ENCODE measurements at places on chromosomes 12 and 14. TPM values are rescaled to one million over a fixed set of nuclear protein-coding genes. Genes with fewer than 3 reads are reported as not detected.

DNA sequence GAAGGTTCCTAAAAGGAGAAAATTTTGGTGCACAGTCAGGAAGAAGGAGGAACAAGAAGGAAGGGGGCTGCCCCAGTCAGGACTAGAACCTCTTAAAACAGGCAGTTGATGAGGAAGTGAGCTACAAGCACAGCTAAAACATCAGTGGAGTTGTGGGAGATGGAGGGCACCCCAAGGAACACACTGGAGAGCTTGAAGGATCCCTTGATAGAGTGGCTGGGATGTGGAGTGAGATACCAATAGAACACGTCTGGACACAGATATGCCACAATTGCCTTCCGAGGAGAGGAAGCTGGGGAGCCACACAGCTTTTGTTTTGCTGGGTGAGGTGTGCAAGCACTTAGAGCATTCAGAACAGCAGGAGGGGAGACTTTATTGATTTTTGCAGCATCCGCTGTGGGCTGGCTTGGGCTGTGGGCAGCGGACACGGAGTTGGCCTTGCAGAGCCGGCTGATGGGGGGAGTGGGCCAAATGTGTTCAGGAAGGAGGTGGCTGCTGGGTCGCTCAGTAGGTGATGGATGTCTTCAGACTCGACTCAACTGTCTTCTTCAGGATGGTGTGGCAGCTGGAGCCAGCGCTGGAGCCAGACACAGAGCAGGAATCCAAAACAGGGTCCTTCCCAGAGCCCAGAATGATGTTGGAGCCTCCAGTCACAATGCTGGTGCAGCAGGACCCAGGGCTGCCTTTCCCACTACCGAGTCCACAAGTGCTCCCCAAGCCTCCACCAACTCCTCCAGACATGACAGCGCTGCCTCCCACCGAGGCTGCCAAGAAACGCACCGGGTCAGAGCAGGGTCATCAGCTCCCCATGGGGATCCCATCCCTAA, 4.7 kb upstream of the KRT79 start:
- no peak for DNase-seq

Gene CCDC175
- not detected for total RNA-seq

Gene STXBP6
- not detected for total RNA-seq

GRCh38 chr12:108237272-108237671, 101.8 kb downstream of the CMKLR1 start:
- no peak for DNase-seq

Gene CDKN1B
- total RNA-seq, result 117 TPM

- no peak for DNase-seq
Measured at GRCh38 chr14:100772607-100773165, 46.0 kb downstream of the DLK1 start.

- no peak for DNase-seq
Measured at GRCh38 chr12:30251546-30251945, 444.1 kb downstream of the IPO8 start.

GRCh38 chr14:75454963-75455546, 27.2 kb downstream of the JDP2 start:
- DNase-seq, result no peak

GRCh38 chr14:89775151-89775550, 179.4 kb downstream of the EFCAB11 start:
- no peak for DNase-seq

Gene FITM1
- 2.0 TPM for total RNA-seq

DNA sequence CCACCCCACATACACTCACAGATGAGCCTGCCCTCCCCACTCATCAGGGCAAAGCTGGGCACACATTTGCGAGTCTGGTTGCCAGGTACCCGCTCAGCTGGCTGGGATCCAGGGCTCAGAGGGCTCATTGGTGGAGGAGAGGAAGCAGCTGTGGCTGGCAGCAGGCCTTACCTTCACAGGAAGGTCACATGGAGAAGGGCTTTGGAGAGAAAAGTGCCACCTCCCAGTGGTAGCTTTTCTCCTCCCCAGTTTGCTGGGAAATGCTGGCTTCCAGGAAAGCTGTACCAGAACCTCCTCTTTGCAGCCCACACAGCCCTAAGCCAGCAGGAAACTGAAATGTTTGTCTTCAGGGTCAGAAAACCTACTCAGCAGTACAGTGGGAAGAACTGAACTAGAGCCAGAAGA, 55.6 kb downstream of the LGMN start:
- no peak for DNase-seq

- DNase-seq, result no peak
Measured at GRCh38 chr14:39739796-39740195, 307.6 kb upstream of the FBXO33 start.

Gene HPD
- total RNA-seq, result not detected

- peak; percentile 56 for DNase-seq
Measured at GRCh38 chr14:74841230-74842207, 34.4 kb downstream of the PROX2 start.

DNA sequence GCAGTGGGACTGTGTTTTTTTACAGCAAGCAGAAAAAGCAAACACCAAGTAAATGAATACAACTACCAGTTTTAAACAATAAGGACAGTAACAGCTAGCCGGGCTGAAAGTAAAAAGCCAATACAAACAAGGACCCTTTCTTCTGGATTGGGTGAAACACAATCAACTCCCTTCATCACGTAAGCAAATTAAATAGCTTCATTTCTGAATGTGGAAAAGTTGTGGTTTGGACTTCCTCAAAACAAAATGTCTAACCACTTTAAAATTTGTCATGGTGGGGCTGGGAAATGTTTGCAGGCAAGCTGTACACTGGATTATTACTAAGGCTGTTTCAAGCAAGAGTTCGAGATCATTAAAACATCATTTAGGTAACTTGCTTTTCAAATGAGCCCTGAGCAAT, 47.4 kb downstream of the TCHP start:
- DNase-seq, result no peak

Gene TOMM20L
- not detected for total RNA-seq

- DNase-seq, result no peak
Measured at GRCh38 chr12:17588968-17589367, 501.0 kb downstream of the RERGL start.

- no peak for DNase-seq
Measured at GRCh38 chr12:44019118-44019517, 183.2 kb downstream of the TMEM117 start.

- DNase-seq, result no peak
Measured at GRCh38 chr12:52141306-52141705, 50.5 kb downstream of the KRT80 start.

- DNase-seq, result no peak
Measured at GRCh38 chr12:97305651-97306050, 157.0 kb upstream of the RMST start.

DNA sequence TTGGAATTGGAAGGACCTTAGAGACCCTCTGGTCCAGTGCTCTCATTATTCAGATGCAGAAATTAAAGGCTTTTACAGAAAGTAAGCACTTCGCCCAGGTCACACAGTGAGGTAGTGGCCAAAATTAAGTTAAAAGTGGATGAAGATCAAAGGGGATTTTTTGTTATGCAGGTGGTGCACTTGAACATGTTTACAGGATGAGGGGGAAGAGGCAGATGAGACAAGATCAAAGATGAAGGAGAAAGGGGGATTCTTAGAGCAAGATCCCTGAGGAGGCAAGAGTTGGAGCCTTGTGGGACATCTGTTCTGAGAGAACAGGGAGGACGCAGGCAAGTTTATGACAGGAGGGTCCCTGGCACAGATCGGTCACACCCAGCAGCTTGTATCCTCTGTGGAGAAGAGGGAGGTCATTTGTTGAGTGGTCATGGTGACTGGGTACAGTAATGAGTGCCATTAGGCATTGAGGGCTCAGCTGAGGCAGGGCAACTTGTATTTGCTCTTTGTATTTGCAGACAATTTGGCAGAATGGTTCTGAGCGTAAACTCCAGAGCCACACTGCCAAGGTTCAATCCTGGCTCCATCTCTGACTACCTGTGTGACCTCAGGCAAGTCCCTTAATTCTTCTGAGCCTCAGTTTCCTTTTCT, 84.0 kb downstream of the BORCS5 start:
- no peak for DNase-seq

Gene ZNF385A
- 0.48 TPM for total RNA-seq

DNA sequence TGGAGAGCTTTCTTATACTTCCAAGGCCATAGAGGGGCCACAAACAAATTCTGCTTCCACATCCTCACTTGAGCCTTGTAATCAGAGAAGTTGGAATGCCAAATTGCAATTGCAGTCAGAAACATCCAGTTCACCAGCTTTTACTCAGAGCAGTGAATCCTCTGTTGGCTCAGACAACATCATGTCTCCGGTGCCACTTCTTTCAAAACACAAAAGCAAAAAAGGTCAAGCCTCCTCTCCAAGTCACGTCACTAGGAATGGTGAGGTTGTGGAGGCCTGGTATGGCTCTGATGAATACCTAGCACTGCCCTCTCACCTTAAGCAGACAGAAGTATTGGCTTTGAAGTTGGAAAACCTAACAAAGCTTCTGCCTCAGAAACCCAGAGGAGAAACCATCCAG, 217.1 kb downstream of the AKAP6 start:
- DNase-seq, result no peak

GRCh38 chr12:52168019-52168717, 23.6 kb downstream of the KRT80 start:
- DNase-seq, result no peak

DNA sequence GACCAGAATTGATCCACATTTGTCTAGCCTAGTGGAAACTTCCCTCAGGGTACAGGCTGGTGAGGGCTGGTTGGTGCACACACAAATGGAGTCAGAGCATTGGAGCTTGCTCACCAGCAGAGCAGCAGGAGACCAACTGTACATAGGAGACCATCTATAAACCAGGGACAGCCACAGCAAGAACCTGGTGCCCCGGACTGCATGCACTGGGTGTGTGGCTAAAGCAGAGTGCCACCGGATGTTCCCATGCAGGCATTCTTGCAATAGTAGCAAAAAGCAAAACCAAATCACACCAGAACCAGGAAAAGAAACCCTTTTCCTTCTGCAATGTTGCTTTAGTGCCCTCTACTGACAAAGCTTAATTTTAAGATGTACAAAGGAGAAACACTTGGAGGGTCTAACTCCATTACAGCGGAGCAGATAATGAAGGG, 136.4 kb downstream of the MDGA2 start:
- no peak for DNase-seq

DNA sequence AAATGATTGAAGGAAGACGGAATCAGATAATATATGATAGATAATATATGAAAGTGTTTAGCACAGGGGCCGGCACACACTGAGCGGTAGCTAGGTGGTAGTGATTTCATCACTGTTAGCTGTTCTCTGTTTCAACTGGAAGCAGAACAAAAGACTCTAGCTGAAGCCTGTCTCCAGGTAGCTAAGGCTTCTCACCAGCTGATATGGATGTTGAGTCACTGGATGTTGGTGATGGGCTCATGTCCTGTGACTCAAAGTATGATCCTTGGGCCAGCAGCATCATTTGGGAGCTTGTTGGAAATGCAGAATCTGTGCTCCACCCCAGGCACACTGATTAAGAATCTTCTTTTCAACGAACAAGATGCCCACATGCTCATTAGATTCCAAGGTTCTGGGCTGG, 21.7 kb upstream of the KCNA5 start:
- no peak for DNase-seq

- DNase-seq, result no peak
Measured at GRCh38 chr14:91837076-91837475, 30.3 kb downstream of the TC2N start.

Gene PKP2
- not detected for total RNA-seq

DNA sequence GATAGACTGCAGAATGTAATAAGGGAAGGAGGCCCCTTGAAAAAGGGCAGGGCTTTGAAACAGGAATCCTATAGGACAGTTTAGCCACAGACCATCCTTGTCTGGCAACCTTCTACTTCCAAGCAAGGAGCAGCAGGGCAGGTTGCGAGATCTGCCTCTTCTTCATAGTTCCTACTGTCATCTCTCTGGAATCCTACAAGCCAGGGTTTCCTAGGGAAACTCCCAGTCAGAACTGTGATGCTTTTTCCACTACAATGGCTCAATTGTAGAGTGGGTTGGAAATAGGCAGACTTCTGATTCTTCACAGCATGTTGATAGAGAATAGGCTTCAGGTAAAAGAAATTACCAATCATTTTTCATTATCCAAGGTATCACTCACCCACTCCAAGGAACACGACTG, 186.3 kb downstream of the DACT1 start:
- DNase-seq, result no peak

GRCh38 chr14:92382677-92383076, 59.7 kb downstream of the SLC24A4 start:
- no peak for DNase-seq

DNA sequence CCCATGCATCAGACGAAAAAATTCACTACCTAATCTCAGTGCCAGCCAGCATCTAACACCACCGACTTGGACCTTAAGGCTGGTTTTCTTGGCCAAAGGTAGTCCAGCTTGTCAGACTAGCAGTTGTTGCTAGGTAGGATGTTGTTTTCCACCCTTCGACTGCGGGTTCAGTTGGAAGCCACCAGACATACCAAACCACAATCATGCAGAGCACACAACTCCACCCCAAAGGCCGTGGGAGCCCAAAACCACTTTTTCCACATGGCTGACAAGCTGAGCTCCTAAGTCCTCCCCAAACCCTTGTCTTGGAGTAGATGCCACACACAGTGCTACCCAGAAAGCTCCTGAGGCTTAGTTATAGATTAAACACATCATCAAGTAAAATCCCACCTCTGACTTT, 46.8 kb downstream of the LRIG3 start:
- no peak for DNase-seq

DNA sequence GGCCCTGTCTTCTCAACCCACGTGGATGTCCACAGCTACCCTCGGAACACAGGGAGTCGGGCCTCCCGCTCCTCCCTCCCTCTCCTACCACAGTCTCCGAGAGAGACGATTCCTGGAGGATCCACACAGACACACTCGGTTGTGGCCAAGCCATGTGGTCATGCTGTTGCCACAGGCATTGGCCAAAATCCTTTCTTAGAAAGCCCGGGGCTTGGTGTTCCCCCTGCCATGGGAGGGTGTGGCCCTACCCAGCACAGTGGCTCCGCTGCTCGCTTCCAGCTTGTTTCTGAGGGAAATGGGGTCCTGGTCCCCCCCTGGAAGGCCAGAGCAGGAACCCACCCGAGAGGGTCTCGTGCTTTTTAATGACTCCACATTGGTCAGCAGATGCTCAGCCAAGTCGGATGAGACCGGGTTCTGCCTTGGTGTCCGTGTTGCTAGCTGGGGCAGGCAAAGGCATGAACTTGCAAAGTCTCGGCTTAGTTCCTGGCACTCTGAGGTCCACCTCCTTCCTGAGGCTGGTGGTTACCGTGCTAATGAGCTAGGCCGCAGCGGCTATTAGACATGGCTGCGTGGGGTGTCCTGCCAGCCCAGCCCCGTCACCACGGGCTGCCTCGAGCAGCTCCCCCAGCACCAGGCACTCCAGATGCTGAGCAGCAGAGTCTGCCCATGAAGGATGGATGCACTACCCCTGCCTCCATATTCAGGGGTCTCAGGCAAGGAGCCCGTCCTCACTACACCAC, 46.8 kb upstream of the MEG3 start:
- DNase-seq, result no peak

Gene GLIPR1L2
- total RNA-seq, result 0.75 TPM

DNA sequence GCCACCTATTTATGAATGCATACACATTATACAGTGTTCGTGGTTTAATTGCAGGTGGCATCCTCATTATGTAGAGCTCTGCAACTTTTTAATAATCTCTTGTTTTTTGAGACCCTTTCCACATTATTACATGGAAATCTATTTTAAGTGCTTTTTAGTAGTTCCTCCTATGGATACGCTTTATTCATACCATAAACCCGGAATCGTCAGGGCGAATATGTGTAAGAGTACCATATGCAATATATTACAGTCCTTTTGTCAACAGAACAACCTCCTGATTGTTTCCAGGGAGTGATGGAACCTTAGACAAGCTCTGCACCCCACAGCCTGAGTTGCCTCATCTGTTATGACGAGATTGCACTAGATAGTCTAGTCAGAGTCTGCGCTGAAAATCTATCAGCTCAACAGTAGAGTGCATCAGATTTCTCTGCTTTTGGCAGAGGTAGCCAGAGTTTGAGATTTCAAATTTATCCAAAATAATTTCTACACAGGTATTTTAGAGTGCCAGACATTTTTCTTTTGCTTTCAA, 33.6 kb downstream of the EID3 start:
- DNase-seq, result no peak

Measured in activated CD4-positive, alpha-beta T cell treated with anti-CD3 and anti-CD28 coated beads, Interleukin-2, amount 10 ng/mL, durations not matched to agents 7 days and 5 days (primary cell).